ENCODE measurements at places on chromosomes 12 and 14.

DNA sequence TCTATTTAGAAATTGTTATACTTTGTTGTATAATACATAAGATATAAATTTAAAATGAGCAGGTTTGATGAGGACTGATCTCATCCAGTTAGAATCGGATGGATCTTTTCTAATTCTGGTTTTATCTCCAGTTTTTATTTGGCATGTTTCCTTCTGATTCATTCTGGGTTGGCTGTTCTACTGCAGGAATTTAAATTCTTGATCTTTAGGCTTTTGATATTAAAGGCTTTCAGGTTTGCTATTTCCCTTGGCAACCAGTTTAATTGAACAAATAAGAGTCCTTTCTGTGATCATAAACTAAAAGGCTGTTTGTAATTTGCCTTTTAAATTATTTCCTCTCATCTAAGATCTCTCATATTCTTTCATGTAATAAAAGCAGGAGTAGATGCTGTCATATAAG lies 83.4 kb downstream of the PDE6H start:
- DNase-seq = no peak

DNA sequence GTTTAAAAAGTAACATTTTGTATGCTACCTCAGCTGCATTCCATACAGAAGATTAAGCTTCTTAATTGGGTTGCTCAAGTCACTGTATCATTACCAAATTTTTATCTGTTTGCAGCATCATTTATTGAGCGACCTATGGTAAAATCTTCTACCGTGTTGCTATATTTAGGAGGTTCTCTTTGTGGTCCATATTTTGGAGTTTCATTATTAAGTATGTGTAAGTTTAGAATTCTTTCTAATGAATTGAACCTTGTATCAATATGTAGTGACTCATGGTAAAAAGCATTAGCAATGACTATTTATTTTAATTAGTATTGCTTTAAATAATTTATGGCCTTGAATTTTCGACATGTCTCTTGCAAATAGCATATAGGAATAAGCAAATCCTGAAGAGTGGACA lies 42.2 kb downstream of the CSRP2 start:
- no peak for DNase-seq

- DNase-seq = no peak
These were observed 54.1 kb downstream of the FRS2 start for GRCh38 chr12:69524331-69524630.

DNA sequence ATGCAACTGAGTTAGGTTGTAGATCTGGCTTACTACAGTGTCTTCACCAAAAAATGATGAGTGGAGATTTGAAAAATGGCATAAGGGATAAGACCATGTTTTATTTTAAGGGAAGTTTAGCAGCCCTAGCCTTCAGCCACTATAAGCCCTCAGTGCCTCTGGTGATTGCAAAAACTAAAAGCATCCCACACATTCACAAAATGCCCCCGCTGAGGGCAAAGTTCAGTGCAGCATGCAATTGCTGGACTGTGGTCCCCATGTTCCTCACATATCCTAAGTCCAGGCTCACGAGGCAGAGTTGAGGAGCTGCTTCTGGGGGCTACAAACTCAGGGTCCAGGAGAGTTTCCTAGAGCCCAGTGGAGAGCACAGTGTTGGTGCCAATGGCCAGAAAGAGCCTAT lies 29.6 kb upstream of the NCOR2 start:
- DNase-seq = no peak

DNA sequence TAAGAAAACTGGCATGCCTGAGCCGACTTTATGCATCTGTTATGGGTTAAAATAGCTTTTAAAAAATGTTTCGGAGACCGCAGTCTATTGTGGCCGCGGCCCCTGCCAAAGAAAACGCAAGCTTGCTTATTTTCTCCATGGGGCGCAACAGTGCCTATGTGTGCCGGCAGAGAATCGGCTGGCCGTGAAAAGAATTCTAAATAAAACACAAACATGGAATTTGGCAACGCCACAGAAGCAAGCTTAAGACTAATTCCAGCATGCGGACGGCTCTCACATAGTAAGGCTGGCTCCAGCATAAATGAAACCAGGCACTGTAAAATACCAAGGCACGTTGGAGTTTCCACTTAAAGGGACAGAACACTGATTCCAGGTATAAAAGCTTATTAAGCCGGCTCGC lies 56.7 kb downstream of the BCL11B start:
- DNase-seq = no peak

- DNase-seq = peak; percentile 56
These were observed 2.6 kb downstream of the ITPK1 start for GRCh38 chr14:93112891-93113677.

- no peak for DNase-seq
These were observed 42.5 kb downstream of the PRIMA1 start for GRCh38 chr14:93745603-93746273.

DNA sequence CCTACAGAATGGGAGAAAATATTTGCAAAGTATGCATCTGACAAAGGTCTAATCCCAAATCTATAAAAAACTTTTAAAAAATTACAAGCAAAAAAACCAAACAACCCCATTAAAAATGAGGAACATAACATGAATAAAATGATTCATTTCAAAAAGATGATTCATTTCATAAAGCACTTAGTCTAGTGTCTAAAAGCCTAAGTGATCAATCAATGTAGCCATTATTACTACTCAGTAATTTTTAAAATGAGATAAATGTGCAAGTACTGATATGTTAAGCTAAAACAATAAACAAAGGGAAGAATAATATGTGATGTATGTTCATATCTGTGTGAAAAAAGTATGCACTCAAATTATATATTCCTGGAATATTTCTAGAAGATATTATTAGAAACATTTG lies 119.1 kb upstream of the GARIN6 start:
- no peak for DNase-seq

DNA sequence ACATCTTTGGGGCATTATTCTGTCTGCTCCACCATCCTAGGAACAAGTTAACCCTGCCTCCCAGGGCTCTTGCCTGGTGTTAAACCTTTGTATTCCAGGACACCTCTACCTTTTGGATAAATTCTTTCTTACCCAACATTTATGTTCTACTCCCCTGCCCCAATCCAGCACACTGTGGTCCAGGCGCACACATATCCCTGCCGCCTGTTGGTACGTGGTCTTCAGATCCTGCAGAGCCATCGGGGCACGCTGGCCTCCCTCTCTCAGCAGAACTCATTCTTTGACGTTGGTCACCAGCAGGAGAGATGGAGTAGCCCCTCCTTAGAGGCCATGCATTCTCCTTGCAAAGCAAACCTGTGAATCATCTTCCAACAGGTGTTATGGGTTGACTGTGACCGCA lies 5.1 kb upstream of the TMEM179 start:
- no peak for DNase-seq

- no peak for DNase-seq
These were observed 14.4 kb downstream of the RASSF9 start for GRCh38 chr12:85821759-85822158.

- DNase-seq = no peak
These were observed at the start of gene PRR4 for GRCh38 chr12:10849425-10849878. TSS of gene PRR4 (minus strand) at chr12:10849475. CDS start at chr12:10849437, 38 bp downstream.

DNA sequence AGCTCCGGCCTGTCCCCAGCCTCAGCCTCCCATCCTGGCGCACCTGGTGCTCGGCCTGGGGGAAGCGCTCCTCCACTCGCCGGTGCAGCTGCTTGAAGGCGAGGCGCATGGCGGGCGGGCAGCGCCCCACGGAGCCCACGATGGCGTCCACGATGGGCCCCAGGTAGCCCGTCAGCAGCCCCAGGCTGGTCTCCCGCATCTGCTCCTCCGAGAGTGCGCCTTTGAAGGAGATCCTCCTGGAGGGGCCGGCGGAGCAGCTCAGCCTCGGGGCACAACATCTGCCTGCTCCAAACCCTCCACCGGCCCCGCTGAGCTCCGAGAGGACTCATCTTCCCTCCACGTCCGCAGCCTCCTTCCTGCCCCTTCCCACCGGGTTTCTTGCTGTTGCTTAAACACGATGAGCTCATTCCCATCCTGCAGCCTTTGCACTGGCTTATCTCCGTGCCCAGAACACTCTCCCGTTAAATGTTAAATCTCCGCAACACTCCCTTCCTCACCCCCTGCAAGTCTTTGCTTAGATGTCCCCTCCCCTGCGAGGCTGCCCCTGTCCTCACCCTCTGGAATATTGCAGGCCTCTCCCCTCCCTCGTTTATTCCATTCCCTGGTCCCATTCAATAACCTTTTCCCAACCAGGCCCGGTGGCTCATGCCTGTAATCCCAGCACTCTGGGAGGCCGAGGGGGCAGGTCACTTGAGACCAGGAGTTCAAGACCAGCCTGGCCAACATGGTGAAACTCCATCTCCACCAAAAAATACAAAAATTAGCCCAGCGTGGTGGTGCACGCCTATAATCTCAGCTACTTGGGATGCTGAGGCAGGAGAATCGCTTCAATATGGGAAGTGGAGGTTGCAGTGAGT lies 23.3 kb downstream of the RASAL1 start:
- DNase-seq = no peak

DNA sequence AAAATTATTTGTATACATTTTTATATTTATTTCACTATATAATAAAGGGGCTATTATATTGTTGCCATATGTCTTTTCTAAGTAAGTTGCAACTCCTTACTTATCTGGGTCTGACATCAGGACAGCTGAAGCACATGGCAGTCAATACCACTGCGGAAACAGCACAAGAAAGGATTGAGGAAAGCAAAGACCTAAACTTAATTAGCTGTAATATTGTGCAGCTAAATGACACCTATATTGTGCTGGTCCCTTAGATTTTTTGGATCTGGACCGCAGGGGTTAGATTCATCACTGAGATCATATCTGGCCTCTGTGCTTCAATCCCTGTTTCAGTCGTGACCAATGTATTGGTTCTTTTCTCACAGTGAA lies 359.6 kb upstream of the DIO2 start:
- DNase-seq = no peak

GRCh38 chr14:30876692-30877091 lies 2.3 kb downstream of the COCH start:
- no peak for DNase-seq

- DNase-seq = peak; percentile 34
These were observed 50.9 kb upstream of the VASH1 start for GRCh38 chr14:76710056-76711010.

GRCh38 chr12:108328420-108328819 lies 10.7 kb downstream of the CMKLR1 start:
- no peak for DNase-seq

DNA sequence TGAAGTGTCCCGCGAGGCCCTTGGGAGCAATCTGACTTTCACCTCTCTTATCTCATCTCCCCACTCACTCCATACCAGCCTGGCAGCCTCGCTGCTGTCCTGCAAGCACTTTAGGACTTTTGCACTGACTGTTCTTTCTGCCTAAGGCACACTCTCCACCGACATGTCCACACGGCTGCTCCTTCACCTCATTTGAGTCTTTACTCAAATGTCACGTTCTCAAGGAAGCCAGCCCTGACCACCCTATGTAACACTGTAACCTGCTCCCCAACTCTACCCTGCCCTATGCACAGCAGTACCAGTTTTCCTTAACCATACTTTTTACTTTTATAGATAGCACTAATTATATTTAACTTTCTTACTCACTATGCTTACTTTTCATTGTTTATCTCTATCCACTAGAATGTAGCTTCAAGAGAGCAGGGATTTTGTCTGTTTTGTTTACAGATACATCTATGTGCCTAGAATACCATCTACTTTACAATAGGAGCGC lies 32.0 kb downstream of the PRKD1 start:
- peak; percentile 43 for DNase-seq

GRCh38 chr14:88468406-88468805 lies 82.9 kb downstream of the SPATA7 start:
- no peak for DNase-seq

DNA sequence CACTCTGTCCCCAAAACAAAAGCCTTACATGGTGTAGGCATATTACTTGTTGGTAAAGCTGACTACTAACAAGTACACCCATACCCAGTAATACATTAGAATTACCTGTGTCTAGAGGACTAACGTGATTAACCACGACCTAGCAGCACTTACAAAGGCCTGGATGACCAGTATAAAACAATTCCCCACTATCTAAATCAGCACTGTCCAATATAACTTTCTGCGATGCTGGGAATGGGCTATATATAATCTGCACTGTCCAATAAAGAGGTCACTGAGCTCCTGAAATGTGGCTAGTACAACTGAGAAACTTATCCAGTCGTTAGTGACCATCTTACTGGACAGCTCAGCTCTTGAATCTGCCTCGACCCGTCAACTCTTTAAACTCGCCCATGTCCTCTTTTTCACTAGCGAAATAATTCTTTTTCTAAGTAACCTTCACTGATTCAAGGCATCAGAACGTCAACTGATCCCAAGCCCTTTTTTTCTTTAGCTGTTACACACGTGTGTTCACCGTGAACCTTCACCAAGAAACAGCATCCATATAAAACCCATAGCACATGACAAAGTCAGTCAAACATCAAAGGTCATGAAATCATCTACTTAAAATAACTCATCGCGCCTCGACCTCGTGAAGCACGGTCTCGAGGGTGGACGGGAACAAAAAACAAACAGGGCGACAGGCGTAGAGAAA lies 905 bp upstream of the CIPC start:
- DNase-seq = no peak

DNA sequence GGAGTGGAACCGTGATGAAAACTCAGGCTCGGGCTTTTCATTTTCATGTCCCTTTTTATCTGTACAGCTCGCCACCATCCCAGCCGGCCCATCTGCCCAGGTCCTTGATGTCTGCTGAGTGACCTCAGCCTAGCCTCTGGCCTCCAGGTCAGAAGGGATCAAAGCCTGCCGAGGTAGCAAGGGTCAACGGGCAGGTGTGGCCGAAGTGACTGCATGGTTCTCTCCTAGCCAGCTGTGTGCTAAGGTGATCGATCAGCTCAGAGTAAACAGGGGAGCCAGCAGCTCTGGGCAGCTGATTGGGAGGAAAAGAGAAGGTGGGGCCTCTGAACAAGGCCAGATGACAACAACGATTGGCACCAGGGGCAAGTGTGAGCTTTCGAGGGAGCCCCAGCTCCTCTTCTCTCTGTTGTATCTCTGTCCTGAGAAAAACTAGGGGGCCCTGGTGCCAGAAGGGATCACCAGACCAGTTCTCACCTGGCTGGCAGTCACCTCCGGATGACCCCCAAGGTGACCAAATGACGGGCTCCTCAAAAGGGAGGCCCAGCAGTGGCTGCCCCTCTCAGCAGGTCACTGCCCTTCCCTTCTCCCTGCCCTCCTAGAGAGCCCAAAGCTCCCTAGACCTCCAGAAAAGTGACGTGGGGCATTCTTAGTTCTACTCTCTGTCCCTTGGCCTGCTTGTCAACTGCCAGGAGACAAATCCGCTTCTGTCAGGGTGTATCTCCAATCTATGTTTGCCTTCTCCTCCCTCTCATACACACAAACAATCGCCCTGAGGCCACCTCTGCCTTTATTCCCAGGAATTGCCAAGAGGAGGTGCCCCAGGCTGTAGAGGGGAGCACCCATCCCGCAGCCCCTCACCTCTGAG lies 3.4 kb downstream of the SLC6A12 start:
- no peak for DNase-seq

DNA sequence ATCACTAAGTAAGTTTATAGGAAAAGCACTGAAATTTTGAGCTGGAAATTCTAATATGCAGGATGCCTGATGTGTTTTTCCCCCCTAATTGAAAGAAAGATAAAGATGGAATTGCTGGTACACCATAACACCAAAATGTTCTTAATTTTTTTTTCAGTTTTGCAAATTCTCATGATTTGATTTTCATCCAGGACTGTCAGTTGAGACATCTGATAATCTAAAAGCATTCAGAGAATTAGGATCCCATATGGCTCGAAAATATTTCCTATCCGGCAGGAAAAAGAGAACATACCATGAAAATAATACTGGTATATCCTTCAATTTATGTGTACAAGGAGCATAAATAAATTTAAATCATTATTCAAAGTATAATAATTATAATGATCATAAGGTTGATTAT lies 452.1 kb downstream of the APAF1 start:
- DNase-seq = no peak

GRCh38 chr14:100297320-100298300 lies 8.6 kb downstream of the SLC25A29 start:
- DNase-seq = no peak
